Tibial artery (tissue), 4 donors: ENCODE measurements at places on chromosomes 11 and 22.

DNA sequence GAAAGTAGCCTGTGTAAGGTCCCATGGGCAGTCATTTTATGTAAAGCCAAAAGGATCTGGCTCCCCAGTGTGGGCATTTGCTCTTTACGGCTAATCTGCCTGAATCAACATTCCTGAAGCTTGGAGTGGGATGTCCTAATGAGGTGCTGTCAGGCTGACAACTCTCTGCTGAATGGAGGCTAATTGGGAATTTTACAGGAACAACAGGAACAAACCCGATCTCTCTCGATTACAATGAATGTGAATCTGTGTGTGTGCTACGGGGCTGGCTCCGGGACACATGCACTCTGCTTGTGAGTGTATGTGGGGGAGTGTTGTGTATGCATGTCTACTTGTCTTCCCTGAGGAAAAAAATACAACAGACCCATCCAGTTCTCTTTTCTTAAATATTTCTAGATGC is 415.2 kb downstream of the TENM4 start:
- no peaks in the 10 kb centered on the region for H3K4me1 ChIP-seq
- H3K4me3 ChIP-seq: no peak overlapping the region
- no peak for DNase-seq
- no peak overlapping the region for H3K27ac ChIP-seq

GRCh38 chr11:44620328-44620725 is 54.9 kb downstream of the CD82 start:
- H3K27ac ChIP-seq: no peak overlapping the region
- no peak overlapping the region for H3K4me3 ChIP-seq
- DNase-seq: no peak
- no peaks in the 10 kb centered on the region for H3K27me3 ChIP-seq
- no peaks in the 10 kb centered on the region for H3K4me1 ChIP-seq

DNA sequence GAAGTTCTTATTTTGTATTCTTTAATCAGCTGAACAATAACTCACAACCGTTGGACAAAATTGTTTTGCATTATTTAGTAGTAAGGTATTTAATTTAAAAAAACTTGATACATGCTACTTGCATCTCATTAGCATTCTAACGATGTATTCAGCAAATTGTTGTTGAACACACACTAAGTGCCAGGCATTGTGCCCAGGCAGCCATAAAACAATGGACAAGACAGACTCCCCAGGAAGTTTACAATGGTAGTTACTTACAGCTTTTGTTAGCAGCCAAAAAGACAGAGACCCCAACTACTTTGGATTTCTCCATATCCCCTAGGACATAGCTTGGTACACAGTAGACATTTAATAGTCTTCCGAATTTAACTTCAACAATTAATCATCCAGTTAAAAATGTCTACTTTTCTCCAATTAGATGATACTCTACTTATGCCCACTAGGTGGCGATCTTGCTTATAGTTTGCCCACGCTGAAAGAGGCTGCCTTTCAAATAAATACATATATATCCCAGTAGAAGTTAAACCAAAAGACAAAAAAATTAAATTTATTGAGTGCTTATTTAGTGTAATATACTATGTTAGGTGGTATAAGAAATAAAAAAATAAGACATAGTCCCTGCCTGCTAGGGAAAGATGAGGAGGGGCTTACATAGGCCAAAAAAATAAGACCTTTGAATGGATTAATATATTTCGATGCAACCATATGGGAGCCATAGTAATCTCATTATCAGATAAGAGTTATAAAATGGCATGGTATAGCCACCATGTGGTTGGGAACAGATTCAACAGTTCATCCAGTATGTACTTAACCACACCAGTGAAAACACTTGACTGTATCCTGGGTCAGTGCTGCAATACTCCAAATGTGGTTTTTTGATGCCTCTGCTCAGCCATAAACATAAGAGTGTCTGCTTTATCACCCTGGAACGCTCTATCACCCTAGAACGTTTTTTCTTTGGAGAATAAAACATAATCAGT is 2.0 kb upstream of the FJX1 start:
- no peak overlapping the region for H3K27ac ChIP-seq
- H3K36me3 ChIP-seq: no peaks in the 10 kb centered on the region
- H3K4me3 ChIP-seq: no peak overlapping the region
- H3K4me1 ChIP-seq: peaks cover 28% of the 10 kb centered on the region

GRCh38 chr11:112302226-112302868 is 41.7 kb upstream of the PLET1 start:
- H3K27me3 ChIP-seq: no peaks in the 10 kb centered on the region
- H3K4me3 ChIP-seq: no peak overlapping the region
- no peaks in the 10 kb centered on the region for H3K36me3 ChIP-seq

GRCh38 chr11:64603411-64604110 is 12.5 kb downstream of the SLC22A12 start:
- DNase-seq: no peak
- no peak overlapping the region for H3K4me3 ChIP-seq
- no peaks in the 10 kb centered on the region for H3K36me3 ChIP-seq
- H3K27ac ChIP-seq: no peak overlapping the region
- peaks cover 12% of the 10 kb centered on the region for H3K27me3 ChIP-seq
- H3K4me1 ChIP-seq: no peaks in the 10 kb centered on the region
